ENCODE measurements at places on chromosomes 1 and 21.

DNA sequence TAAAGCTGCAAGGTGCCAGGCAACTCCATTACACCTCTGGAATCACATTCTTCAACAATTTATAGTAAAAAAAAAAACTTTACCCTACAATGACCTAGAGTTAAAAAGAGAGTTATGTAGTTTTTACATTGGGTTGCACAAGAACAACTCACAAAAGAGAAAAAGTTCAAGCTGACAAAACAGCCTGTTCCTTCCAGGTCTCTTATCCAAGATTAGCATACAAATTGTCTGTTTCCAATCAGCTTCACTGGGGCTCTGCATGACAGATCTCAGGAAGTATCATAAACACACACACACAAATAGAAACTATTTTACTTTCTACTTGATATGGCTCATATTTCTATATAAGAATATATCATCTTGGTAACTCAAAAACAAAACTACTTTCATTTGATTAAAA lies 154.6 kb downstream of the PCNX2 start:
- no peak for DNase-seq

DNA sequence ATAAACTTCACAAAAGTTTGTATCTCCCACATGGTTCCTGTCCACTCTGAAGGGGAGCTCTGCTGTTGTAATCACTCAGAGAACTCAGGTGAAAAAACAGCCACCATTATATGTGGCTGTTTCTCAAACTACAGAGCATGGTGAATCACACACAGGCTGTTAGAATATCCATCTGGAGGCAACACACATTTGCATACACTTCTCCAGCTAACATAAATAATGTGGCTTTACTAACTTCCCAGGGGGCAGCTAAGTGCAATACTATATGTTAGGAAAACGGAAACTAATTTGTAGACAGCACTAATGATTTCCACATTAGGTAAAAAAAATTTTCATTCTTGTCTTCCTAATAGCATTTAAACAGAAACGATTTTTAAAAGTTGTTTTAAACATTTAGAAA lies 49.3 kb downstream of the PTGFR start:
- DNase-seq, result no peak

DNA sequence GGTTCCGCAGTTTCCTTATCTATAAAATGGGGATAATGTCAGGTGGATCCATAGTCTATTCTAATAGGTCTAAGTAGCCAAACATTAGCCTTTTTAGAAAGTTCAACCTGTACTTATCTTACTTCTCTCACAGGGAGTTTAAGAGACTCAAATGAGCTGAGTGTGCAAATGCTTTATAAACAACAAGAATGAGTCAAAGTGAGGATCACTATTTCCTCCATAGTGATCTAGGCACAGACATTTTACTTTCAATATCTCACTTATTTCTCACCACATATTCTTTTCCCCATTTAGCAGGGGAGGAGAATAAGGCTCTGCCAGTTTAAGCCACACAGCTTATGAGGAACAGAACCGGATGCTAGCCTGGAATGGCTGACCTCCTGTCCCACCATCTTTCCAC lies 92.1 kb upstream of the LMO4 start:
- DNase-seq, result no peak

GRCh38 chr1:218525451-218526197 lies 180.5 kb downstream of the TGFB2 start:
- no peak for DNase-seq

GRCh38 chr1:243217349-243217748 lies 37.7 kb downstream of the CEP170 start:
- DNase-seq, result no peak

- DNase-seq, result no peak
These were observed 396 bp downstream of the ELAVL4 start for GRCh38 chr1:50109116-50109515.

DNA sequence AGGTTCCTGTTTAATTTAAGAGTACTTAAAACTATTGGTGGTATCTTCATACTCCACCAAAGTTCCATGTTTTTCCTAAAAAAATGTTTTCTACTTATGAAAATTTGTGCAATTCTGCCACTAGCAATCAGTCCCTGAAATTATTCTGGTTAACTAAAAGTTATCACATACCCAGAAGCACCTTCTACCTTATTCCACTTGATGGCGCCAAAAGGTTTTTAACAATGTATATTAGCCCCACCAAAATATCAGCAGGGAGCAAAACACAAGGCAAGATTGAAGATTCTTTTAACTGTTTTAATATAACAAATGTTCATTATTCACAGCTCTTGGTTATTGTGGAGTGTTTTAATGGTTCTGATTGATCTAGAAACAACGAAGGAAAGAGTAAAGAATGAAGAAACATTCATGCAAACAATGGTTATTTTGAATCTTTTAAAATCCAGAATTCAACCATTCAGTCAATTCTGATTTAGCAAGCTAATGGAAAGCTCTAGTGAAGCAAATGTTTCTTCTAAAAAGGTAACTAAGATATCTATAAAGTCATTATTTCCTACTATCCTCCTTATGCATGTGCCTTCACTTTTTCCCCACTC lies 67.2 kb downstream of the TTLL7 start:
- DNase-seq, result no peak

DNA sequence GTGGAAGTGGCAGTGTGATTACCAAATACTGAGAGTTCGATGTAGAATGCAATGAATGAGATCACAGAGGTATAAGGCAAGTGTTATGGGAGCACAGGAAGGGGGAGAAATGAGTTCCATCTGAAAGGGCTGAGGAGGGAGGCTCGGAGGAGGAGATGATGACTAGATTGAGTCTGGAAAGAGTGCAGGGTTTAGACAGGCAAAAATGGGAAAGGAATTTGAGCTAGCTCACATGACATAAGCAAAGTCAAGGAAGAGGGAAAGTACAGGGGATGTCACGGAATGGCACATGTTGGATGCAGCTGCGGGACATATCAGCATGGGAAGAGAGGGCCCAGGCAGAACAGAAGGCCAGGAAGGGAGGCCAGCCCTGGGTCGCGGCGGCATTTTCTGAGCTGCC lies 132.7 kb downstream of the RUNX1 start:
- DNase-seq, result no peak

DNA sequence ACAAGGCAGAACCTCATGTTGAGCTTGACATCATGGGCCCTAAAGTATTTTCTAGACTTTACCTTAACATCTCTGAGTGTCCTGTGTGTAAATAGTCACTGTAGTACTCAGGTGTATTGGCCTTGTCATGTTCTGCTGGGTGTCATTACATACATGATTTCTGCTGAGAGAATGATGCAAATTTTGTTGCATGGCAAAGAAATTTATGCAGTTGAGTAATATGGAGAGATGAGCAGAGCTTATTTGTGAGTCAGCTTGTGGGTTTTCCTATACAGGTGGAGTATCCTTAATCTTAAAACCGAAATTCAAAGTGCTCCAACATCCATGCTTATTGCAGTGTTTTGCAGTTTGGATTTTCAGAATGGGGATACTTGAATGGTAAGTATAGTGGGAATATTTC lies 36.6 kb downstream of the RGL1 start:
- DNase-seq, result no peak

DNA sequence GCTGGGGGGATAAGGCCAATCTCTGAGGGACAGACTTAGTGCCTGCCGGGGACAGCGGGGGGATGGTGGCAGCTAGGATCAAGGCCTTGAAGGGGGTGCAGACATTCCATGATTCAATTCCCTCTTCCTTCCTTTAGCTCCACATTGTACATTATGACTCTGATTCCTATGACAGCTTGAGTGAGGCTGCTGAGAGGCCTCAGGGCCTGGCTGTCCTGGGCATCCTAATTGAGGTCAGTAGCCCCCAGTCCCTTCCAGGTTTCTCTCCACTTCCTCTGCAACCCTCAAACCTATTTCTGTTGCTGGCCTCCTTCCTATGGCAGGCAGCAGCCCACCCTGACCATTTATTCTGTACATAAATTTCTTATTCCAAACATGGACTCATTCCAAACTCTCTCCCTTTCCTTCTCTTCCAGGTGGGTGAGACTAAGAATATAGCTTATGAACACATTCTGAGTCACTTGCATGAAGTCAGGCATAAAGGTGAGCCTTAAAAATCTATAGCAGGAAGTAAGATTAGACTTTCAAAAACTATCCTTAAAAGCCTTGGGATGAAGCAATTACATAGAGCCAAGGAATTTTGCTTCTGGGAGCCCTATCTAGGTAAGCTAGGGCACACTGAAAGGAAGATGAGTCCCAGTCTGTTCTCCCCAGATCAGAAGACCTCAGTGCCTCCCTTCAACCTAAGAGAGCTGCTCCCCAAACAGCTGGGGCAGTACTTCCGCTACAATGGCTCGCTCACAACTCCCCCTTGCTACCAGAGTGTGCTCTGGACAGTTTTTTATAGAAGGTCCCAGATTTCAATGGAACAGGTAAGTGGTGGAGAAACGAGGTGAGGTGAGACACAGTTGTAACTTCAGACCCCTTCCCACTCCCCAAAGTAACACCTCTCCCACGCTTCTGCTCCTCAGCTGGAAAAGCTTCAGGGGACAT lies 5.1 kb downstream of the CA14 start:
- DNase-seq, result no peak

- DNase-seq, result no peak
These were observed 78.2 kb upstream of the IFFO2 start for GRCh38 chr1:19034721-19035120.

GRCh38 chr1:99980928-99981327 lies 11.1 kb downstream of the SLC35A3 start:
- DNase-seq, result no peak

- no peak for DNase-seq
These were observed 30.7 kb downstream of the EIF2D start for GRCh38 chr1:206581571-206581981.

GRCh38 chr1:96987186-96987703 lies 265.7 kb downstream of the PTBP2 start:
- DNase-seq, result no peak

DNA sequence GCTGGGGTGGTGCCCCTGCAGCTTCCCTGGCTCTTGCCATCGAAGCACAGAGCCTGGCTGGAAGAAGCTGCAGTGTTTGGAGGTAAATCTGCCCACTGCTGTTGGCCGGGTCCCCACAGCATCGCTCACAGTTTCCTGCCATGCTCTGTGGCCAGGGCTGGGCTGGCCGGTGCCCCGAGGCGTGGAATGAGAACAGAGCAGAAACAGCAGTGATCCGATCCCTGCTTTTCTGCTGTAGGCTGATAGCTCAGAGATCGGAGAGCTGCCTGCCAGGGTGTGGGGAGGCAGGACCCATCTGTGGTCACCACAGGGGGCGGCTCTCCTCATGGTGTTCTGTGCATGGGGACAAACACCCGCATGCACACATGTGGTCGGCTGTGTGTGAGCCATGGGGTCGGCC lies 11.5 kb downstream of the SLC45A1 start:
- no peak for DNase-seq

DNA sequence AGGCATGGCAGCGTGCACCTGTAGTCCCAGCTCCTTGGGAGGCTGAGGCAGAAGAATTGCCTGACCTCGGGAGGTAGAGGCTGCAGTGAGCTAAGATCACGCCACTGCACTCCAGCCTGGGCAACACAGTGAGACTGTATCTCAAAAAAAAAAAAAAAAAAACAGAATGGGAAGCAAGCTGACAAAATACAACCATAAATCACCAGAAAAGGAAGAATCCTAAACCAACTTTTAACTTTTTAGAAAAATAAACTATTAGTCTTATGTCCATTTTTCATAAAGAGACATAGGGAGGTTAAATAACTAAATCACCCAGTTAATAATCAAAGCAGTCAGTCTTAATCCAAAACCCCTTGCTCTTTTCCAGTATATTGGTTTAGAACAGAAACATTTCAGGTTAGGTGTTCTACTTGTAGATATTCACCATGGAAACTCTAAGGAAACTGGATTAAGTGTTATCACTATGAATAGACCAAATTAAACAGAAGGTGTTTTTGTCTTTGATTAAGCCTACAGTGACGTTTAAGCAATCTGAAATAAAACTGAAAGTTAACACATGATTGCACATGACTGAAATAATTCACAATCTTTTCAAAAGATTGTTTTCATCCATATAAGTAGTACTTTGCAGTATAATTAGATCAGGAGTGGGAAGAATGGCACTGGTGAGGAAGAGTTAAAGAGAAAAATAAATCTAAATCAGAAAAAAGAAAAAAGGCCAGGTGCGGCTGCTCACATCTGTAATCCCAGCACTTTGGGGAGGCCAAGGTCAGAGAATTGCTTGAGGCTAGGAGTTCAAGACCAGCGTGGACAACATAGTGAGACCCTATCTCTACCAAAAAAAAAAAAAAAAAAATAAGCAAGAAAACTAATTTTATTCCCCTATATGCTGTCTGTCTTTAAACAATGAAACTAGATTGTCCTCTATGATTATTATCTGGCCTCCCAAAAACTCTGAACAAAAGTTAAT lies 9.6 kb downstream of the CDC42BPA start:
- DNase-seq, result no peak

DNA sequence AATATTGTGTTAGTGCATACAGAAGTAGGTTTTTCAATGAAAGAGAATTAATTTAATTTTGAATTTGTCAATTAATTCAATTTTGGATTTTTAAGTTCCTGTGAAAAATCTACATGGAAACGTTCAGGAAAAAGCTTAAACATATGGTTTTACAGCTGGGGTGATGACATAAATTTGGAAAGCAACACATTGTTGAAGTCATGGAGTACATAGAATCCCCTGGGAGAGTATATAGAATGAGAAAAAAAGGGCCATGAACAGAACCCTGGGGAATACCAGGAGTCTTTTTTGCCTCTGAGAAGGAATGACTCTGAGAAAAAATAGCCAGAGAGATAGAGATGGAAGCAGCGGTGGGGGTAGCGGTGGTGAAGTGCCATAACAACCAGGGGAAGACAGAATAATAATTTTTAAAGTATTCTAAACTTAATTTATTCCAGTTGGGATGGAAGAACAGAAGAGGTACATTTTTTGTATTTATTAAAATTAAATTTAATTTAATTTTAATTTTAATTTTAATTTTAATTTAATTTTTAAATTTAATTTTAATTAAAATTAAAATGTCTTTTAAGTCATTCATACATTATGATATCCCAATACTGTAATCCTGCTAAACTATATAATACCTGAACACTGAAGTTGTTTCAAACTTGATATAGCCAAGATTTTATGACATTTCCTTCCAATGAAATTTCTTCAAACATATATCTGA lies 48.9 kb downstream of the NME7 start:
- no peak for DNase-seq

DNA sequence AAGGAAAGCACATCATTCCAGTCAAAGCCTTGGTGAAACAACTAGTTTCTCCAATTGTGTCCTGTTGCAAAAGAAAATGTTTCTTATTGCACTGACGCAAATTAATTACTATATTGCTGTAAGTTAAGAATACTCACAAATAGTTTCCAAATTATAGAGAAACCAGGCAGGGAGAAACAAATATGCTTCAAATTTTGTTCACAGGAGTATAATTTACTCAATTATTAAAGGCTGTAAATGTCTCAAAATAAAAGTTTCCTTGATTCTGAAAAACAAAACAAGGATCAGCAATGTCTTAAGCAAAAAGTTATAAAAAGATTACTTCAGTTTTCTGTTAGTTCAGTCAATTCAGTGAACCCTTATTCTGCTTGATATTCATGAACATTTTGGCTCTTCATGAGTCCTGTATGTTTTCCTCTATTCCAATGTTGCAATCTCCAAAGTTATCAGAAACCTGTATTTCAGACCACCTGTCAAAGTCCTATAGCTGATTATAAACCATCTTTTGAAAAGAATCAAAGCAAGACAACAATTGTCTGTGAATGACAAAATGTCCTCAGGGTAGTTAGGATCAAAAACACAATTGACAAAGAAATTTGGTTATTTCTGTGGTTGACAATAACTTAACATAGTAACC lies 11.7 kb upstream of the SYPL2 start:
- DNase-seq, result no peak

All from epithelial cell of proximal tubule (primary cell).